Right ventricle myocardium inferior (tissue), 1 donor: ENCODE measurements at places on chromosomes 6 and 20.

- peak; percentile 52 for DNase-seq
These were observed 18.1 kb downstream of the NPEPL1 start for GRCh38 chr20:58710481-58711265.

- no peak for DNase-seq
These were observed 22.6 kb downstream of the MOCS1 start for GRCh38 chr6:39911513-39912125.

GRCh38 chr6:136961848-136962247 is 39.7 kb downstream of the SLC35D3 start:
- no peak for DNase-seq

GRCh38 chr20:16061351-16061750 is 511.9 kb downstream of the KIF16B start:
- no peak for DNase-seq

DNA sequence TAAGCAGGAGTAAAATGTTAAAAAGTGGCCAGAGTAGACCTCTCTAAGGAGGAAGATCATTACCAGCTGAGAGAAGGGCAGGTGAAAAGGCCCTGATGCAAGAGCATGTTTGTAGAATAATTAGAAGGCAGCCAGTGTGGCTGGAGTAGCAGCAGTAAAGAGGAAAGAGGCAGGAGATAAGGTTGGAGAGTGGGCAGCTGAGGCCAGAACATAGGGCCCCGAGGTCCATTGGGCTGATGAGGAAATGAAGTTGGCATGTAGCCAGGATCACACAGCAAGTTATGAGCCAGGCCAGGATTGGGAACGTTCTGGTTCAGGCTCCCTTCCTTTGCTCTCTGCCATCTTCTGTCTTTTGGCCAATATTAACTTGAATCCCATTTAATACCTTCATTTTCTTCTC is 51.6 kb downstream of the RALY start:
- no peak for DNase-seq

GRCh38 chr6:1347161-1347560 is 35.3 kb downstream of the FOXQ1 start:
- no peak for DNase-seq

GRCh38 chr6:16130437-16130891 is 1.6 kb downstream of the MYLIP start:
- no peak for DNase-seq

GRCh38 chr6:151141685-151142084 is 98.1 kb upstream of the AKAP12 start:
- no peak for DNase-seq

GRCh38 chr20:1941226-1941625 is 46.0 kb downstream of the SIRPA start:
- no peak for DNase-seq

- DNase-seq, result no peak
These were observed 1.3 kb upstream of the OCSTAMP start for GRCh38 chr20:46551522-46552381.

GRCh38 chr6:15879371-15880261 is 216.8 kb upstream of the DTNBP1 start:
- DNase-seq, result peak; percentile 90

- no peak for DNase-seq
These were observed 24.4 kb downstream of the RRAGD start for GRCh38 chr6:89387516-89388201.

- no peak for DNase-seq
These were observed 198.1 kb downstream of the MMUT start for GRCh38 chr6:49264909-49265308.

- no peak for DNase-seq
These were observed 20.2 kb downstream of the SHLD1 start for GRCh38 chr20:5770231-5770986.

- no peak for DNase-seq
These were observed 37.8 kb upstream of the MARCKS start for GRCh38 chr6:113819169-113819830.

- DNase-seq, result no peak
These were observed 211.6 kb upstream of the SNX9 start for GRCh38 chr6:157611406-157611805.

DNA sequence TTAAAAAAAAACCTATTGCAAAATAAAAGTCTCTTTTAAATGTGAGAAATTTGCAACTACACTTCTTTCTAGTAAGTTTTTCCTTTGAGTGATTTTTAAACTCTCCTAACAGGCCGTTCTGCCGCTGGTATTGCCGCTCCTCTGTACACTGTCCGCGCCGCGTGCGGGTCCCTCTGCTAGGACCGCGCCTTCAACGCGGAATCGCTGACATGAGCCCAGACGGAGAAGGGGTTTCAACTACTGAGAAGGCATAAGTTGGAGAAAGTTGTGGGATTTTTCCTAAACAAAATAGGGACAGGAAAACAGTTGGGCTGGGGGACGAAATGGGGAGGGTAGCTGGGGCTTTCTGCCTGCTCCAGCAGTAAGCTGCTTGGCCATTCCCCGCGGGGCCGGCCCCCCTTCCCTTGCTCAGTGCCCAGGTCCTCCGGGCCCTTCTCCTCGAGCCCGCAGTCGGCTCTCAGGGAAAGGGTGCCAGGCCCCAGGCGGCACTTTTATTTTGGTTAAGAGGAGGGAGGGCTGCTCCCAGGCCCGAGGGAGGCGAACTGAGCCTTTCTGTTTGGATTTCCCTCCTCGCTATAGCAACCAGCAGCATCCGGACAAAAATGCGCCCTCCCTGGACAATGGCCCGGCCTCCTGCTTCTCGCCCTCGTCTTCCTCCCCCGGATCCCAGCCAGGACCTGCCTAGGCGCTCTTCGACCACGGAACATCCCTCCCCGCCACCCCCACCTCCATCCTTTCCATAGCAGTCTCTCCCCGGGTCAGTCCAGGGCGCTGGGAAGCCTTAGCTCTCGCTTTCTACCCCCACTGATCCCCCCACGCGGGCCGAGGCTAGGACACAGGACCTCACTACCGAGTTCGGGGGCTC is 6.8 kb upstream of the POU3F2 start:
- DNase-seq, result no peak

DNA sequence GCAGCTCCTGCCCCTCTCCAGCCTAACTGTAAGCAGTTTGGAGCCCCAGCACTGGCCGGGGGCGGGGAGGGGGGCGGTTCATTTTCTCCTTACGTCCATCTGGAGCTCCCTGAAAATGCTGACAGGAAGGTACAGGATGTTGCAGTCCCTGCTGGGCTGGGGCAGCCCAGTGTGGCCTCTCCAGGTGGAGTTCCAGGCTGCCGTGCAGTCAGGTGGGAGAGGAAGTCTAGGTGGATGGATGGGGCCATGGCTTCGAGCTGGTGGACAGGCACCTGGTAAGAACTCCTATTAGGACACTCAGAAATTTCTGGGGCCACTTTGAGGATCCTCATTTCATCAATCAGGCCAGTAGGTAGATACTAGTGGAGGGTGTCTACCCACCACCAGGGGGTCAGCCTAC is 295.2 kb downstream of the CDH26 start:
- no peak for DNase-seq

- no peak for DNase-seq
These were observed 50.4 kb downstream of the GNAS-AS1 start for GRCh38 chr20:58800134-58800871.

DNA sequence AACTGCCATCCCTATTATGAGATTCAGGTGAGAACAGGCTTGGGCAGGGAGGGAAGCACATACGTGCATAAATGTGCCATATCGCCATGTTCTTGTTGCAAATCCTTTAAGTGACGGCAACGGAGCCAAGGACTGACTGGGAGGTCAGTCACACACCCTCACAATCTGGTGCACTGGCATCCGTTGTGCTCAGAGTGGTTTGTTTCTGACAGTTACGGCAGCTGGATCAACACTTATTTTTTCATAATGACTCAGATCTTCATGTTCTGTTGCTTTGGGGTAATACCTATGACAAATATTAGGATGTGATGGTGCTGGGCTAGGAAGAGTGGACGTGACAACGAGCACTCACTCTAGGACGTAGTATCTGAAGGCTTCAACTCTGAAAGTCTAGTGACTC is 56.2 kb upstream of the PREP start:
- DNase-seq, result no peak

GRCh38 chr20:11305406-11305805 is 612.3 kb upstream of the BTBD3 start:
- DNase-seq, result no peak

GRCh38 chr6:163728442-163729126 is 314.1 kb downstream of the QKI start:
- DNase-seq, result no peak

- no peak for DNase-seq
These were observed 240.8 kb upstream of the QKI start for GRCh38 chr6:163173741-163174140.

DNA sequence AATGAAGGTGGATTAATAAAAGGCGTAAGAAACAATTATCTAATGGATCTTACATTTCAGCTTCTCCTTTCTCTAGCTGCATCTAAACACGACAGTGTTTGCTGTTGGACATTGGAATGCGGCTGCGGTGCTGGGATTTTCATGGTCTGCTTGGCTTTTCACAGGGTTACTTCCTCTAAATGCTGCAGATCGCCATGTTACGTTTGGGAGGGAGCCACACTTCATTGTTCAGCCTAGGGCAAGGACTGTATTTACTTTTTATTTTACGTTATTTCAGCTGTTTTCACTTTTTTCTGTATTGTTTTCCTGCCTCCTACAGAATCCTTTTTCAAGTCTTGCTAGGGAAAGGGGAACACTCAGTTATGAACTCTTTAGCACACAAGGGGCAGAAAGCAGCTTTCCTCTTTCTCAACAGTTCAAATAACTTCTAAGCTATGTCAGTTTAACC is 97.9 kb upstream of the MTHFD1L start:
- DNase-seq, result no peak

DNA sequence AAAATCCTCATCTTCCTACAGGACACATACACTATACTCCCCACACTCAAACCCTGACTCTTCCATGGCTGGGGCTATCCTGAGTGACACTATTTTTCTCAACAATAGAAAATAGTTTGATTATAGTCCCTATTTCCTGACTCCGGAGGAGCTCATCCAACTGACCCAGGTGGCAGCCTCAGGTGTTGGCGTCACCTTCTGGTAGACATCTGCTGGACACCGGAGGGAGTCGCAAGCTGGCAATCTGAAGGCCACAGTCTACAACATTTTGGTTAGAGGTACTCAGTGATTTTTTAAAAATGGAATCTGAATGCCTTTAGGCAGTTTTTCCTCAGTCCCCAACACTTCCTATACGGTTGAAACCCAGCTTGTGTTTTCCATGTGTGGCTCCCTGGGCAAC is 32.2 kb upstream of the OCSTAMP start:
- DNase-seq, result no peak

DNA sequence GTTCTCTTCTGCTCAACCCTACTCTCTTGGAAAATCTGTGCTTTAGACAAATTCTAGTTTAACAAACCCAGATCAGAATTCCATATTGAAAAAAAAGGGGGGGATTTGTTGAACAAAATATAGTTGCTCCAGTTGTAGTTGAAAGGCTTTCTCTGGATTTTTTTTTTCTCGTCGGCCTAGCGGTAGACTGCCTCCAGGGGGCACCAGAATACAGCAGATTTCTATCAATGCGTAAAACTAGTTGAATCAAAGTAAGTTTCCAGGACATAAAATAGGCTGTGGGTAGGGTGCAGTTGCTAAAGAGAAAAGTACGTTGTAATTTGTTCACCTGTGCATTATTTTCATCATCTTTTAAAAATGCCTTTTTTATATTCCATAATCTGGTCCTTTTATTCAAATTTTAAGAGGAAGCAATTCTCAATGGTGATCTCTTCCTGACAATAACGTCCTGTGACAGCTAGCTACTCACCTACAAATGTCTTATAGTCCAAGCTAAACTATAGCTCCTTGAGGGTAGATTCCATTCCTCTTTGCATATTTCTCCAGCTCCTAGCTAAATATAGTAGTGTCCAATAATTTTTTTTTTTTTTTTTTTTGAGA is 105.4 kb downstream of the PERP start:
- no peak for DNase-seq

DNA sequence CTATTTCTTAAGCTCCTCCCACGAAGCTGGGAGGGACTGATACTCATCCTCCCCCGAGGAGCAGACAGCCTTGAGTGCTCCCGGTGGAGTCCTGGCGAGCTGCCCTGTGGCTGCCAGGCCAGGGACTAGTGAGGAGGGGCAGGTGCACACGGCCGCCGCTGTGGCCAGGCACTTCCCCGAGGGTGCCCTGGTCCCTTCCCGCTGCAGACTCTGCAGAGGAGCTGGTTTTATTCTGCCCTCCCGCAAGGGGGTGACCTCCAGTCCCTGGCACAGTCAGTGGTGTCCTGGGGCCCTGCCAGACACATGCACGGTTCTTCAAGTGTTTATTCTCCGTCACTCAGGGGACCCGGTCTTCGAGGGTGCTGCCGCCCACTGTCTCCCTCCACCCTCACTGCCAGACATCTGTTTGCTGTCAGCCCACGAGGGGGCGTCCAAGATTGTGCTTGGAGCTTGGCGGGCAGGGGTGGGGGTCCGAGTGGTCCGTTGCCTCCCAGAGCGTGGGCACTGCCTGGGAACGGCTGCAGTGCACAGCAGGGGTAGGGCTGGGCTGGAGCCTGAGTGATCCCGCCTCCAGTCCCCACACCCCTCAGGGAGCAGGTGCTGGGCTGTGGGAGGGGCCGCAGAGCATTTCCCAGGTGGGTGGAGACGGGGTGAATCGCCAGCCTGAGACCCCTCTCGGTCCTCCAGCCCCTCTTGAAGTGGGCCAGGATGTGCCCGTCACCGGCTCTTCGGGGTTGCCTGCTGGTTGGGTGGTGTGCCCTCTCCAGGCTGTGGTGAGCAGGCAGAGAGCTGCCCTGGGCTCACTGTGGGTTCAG is 3.1 kb upstream of the CABLES2 start:
- DNase-seq, result no peak

DNA sequence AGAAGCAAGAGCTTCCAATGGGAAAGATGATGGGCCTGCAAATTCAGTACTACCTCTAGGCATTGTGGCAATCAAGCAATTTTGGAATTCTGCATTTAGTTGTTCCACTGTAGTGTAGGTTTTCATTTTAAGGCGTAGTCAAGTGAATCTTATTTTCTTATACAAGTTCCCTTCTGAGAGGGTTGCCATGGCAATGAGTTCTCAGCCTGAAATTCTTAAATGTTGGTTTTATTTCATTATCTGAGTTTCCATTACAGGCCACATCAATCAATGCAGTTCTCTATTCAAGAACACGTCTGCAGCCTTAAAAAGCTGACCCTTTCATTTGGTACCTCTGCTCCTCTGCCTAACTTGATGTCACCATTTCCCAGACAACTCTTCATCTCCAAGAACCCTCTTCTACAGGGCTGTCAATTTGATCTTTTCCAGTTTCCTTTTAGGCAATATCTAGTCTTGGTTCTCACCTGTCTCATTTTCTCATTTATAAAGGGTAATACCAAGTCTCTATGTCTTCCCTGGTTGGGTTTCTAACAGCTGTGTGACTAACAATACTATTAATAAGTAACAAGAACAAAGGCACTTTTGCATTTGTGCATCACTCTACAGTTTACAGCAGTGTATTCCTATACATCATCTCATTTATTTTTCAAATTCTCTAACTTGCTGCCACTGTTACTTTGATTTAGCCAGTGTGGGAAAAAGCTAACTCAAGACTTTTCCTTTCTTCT is 898.2 kb upstream of the FLRT3 start:
- no peak for DNase-seq

- DNase-seq, result peak; percentile 68
These were observed 23.1 kb downstream of the FBXL4 start for GRCh38 chr6:98924647-98925046.

DNA sequence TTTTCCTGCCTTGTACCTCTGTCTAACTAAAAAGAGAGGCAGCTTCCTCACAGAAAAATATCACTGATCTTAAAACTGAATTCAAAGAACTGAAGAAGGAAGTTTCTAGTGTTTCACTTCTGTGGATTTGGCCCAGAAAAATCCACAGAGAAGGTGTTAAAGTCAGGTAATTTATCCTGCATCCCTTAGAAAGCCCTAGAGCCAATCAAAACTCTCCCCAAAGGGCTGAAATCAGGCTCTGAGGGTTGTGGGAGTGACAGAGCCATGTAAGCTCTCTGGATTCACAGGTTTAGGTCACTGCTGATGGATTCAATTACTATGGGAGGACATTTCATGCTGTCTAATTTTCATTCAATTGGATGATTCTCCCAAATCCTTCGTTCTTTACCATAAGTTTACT is 152.3 kb downstream of the OR2B2 start:
- DNase-seq, result no peak
